ENCODE measurements at places on chromosomes 6 and 20.

- DNase-seq = no peak
Measured at GRCh38 chr20:38579219-38579910, 1.6 kb upstream of the ADIG start.

- no peak for DNase-seq
Measured at GRCh38 chr20:2338411-2339066, 42.2 kb upstream of the TGM6 start.

DNA sequence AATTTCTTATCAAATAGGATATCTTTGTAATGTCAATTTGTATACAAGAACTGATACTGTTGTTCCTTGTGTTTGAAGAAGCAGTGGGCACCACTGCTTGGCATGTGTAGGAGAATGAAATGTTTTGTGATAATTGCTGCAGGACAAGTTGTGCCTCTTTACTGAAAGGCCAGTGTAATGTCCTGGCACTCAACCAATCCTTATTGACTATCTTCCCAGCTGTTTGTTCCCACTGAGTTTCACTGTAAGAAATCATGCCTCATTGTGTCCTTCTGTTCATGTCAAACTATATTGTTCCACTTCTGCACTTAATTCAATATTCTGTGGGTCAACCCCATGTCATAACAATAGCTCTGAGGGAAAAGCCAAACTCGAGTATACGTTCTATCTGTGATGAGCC lies 136.1 kb upstream of the FAM83B start:
- no peak for DNase-seq

GRCh38 chr6:2307799-2308198 lies 62.4 kb upstream of the GMDS start:
- DNase-seq = no peak

DNA sequence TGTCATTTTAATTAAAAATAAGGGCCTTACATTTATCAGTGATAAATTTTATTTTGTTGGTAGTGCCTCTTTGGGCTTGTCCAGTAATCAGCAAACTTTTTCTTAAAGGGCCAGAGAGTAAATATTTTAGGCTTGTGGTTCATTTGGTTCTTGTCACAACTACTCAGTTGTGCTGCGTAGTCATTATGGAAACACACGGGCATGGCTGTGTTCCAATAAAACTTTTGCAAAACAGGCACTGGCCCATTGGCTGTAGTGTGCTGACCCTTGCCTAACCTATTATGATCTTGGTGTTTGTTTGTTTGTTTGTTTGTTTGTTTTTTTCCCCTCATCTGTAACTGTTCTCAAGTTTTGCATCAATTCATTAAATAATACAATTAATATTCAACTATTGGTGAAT lies 19.4 kb downstream of the TBPL1 start:
- no peak for DNase-seq

- no peak for DNase-seq
Measured at GRCh38 chr6:131167773-131168172, 32.5 kb downstream of the AKAP7 start.

- DNase-seq = no peak
Measured at GRCh38 chr6:32337186-32337805, 34.4 kb downstream of the TSBP1 start.

GRCh38 chr6:4840169-4840568 lies 64.0 kb downstream of the CDYL start:
- DNase-seq = no peak

- DNase-seq = no peak
Measured at GRCh38 chr6:147067184-147067583, 137.0 kb upstream of the STXBP5 start.

- no peak for DNase-seq
Measured at GRCh38 chr20:25222461-25223178, 25.3 kb upstream of the PYGB start.

DNA sequence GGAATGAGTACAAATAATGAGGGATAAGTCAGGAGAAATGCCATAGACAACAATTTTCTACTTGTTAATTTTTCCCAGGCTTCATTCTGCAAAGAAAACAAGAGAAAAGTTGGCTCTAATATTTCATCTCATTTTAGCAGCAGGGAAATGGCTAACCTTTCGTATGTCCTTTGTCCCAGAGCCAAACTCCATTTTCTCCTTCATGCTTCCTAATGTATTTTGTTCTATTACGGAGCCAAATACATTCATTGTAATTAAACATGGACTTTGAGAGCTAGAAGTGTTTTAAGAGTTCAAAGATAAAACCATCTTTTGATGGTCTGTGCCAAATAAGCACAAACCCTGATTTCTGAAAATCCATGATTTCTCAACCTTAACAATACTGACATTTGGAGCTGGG lies 136.9 kb downstream of the PTCHD4 start:
- DNase-seq = no peak

DNA sequence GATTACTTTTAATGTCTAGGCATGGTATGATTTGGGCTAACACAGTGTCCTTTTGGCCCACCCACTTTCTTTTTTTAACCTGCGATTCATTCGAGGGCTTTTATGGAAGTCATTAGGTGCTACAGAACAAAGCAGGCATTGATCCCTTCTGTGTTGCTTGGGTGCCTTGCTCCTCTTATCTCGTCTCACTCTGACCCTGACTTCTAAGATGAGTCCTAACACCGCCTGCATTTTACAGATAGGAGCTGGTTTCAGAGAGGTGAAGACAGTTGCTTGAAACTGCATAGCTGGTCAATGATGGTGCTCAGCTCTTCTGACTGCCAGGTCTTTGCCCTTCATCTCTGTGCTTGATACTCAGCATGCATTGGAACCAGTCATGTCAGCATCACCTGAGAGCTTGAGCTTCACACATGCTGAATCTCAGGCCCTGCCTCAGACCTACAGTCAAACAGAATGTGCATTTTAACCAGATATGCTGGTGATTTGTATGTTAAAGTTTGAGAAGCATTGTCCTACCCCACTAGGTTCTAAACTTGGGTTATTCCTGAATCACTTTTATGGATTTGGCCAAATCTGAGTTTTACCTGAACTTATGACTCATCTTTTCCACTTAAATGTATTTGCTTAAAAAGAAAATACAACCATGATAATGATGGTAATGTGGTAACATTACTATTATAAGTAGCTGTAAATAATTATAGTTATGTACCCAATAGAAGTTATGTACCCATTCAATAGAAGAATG lies 142.3 kb downstream of the PLCB4 start:
- no peak for DNase-seq

GRCh38 chr6:16006681-16007080 lies 122.2 kb upstream of the MYLIP start:
- no peak for DNase-seq

DNA sequence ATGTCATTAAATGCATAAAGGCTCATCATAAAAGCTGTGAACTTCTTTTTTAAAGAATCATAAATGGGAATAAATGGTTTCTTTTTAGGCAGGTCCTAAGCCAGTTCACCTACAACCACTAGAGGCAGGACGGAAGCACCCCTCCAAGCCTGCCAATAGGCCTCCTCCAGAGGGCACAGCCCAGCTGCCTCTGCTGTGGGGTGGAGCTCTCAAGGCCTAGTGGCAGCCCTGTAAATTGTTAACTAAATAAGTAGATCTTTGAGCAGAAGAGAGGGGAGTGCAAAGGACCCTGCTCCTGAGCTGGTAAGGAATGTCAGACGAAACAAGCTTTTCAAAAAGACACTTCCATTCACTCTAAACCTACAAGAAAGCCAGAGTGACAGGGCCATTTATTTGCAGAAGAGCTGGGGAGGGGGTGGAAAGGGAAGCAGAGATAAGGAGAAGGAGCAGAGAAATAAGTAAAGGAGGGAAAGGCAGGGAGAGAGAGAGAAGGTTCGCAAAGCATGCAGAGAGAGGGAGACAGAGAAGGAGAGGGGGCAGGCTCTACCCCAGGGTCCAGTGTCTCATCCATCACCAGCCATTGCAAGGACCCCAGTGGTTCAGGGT lies 18.0 kb upstream of the MAFB start:
- no peak for DNase-seq

DNA sequence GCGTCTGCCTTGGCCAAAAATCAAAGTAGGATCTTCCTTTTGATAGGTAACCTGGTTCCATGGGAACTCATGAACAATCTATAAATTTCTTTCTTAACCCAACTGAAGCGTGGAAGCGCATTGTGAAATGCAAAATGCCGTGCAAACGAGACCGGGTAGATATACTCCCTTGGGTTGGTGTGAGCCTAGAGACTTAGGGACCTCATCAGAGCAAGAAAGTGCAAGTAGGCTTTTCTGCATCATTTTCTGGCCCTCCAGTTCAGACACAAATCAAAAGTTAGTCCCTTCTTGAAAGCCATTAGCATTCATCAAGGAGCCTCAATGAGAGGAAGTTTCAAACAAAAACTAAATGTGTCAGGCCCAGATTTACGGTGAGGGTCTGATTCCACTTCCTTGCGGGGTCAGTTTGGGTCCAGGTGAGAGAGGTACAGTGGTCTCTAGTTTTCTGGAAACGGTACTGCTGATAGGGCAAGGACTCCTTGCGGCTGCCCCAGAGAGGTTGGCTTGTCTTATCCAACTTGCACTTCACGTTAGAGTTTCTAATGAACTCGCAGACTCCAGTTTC lies 5.3 kb upstream of the ZNF184 start:
- DNase-seq = no peak

- no peak for DNase-seq
Measured at GRCh38 chr6:20688710-20689500, 154.6 kb downstream of the CDKAL1 start.

DNA sequence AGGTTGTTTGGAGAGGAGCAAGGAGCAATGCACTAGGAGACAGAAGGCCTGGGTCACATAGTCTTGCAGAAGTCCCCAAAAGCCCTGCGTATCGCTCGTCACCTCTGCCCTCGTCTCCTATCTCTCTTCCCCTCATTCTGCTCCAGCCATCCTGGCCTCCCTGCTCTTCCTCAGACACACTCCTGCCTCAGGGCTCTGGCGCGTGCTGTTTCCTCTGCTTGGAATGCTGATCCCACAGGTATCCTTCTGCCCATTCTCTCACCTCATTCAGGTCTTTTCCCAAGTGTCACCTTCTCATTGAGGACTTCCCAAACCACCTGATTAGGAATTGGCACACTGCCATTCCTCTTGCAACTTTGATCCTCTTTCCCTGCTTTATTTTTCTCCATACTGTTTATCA lies 9.0 kb upstream of the SLC2A10 start:
- DNase-seq = no peak

GRCh38 chr6:37731888-37732287 lies 34.2 kb upstream of the MDGA1 start:
- peak; percentile 46 for DNase-seq

GRCh38 chr6:7201732-7202541 lies 94.2 kb downstream of the RREB1 start:
- peak; percentile 26 for DNase-seq

DNA sequence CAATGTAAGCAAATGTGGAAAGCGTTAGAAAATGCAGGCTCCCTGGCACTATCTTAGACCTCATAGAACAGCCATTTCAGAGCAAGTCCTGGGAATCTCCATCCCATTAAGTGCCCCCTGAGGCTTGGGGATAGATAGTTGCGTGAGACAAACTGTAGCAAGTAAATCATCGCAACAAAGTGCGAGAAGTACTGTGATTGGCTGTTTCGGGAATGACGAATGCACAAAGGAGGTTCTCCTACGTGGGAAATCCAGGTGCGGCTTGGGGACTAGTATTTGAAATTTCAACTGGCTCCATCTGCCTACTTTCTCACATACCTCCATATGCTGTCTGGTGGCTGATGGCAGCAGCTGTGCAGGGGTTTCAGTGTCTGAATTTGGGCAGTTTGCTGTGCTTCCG lies 84.5 kb downstream of the PLEKHG1 start:
- DNase-seq = no peak

- DNase-seq = no peak
Measured at GRCh38 chr6:149229096-149229495, 88.4 kb upstream of the TAB2 start.

- DNase-seq = no peak
Measured at GRCh38 chr6:19692506-19693298, 144.5 kb upstream of the ID4 start.

DNA sequence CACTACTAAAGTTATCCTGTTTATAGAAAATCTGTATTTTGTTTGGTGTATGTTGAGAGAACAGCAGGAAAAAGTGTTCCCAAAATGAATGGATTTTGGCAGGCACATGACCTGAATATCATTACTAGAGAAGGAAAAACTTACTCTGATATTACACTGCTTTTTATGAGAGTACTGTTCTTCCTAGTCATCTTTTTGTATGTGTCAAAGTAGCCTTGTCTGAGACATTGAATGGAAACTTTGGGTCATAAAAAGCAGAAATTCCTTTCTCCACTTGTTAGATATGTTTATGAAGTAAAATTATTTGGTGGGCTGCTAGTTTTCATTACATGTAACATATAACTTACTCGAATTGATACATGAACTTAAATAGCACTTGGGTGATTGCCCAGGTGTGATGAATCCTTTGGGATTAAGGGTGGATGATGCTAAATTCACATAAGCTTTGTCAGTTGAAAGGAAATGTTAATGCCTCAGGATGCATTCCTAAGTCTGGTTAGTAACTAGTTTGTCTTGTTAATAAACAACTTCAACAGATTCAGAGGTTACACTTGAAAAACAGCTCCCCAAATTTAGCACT lies 206.7 kb downstream of the CENPW start:
- DNase-seq = no peak

- no peak for DNase-seq
Measured at GRCh38 chr6:11419763-11420453, 117.6 kb upstream of the TMEM170B start.

DNA sequence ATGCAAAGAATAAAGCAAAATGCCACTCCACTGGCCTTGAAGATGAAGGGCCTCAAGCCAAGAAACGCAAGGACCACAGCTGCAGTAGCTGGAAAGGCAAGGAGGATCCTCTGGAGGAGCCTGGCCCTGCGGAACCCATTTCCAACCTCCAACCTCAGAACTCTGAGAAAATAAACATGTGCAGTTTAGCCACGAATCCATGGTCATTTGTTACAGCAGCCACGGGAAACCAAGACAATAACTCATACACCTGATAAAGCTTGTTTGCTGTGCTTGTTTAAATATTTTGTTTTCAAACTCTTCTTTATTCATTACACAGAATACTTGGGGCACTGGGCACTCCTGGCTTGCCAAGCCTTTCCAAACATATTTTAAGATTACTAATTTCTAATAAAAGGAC lies 10.4 kb downstream of the SERPINB6 start:
- no peak for DNase-seq

DNA sequence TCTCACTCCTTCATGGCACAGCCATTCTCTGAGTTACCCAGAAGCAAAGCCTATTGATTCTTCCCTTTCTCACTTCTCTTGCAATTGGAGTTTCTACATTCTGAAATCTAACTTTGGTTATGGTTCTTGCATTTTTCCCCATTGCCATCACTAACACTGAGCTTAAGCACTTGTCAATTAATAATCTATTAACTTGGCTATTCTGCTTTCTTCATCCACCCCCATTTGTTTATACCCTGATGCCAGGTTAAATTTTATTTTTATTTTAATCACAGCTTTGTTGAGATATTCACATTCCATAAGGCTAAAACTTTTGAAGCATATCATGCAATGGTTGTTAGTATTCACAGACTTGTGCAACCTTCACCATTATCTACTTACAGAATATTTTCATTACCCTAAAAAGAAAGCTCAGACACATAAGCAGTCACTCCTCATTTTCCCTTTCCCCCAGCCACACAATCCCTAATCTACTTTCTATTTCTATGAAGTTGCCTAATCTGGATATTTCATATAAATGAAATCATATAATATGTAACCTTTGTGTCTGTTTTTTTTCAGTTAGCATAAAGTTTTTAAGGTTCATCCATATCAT lies 222.3 kb downstream of the UBE3D start:
- DNase-seq = no peak

Data from activated naive CD8-positive, alpha-beta T cell treated with anti-CD3 and anti-CD28 coated beads, Interleukin-2, amount 50 U/mL, for 24 hours (primary cell).